Osteoblast (primary cell): ENCODE measurements at places on chromosomes 6 and 20. TPM values are rescaled to one million over a fixed set of nuclear protein-coding genes. Genes with fewer than 3 reads are reported as not detected.
A peak's percentile ranks its signal among the peaks of the same experiment; 100 is the strongest.

ROS1 gene
- 0.59 and 1.4 TPM in 2 replicates for total RNA-seq

DNA sequence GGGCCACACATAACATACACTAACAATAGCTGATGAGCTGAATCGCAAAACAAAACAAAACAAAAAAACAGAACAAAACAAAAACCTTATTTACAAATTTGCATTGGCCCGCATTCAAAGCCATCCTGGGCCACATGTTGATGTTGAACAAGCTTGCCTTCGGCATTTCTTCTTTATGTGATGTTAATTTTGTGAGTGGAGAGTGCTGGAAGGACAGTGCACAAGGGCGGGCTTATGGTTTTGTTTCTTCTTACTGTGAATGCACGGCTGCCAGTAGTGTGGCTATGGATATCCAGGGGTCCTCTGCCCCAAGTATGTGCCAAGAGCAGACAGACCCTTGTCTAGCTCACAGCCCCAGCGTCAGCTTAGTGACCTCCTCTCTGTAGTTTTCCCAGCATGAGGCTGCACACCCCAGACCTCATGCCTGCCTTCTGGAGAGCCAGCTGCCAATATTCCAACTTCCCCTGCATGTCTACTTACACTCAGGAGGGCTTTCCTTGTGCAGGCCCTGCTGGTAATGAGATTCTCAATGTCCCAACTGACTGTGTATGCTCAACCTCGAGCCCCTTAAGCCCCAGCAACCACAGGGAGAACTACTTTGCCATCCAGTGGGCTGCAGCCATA is 24.9 kb downstream of the ZNF292 start:
- no peak for DNase-seq

DNA sequence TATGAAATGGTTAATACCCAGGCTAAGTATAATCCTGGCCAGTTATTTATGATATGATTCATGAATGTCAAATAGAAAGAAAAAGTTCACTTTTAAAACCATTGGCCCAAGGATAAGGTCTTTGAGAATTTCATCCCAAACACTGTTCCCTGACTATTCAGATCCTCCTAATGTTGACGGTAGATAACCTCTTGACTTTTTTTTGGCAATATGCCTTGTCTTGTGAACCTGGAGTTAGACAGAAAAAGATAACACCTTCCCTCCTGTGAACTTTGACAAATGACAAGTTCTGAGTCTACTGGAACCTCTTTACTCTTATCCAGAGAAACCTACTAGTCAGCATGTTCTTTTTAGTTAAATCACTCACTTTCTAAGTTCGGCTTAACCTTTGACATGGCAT is 166.8 kb upstream of the PREP start:
- no peak for DNase-seq

DNA sequence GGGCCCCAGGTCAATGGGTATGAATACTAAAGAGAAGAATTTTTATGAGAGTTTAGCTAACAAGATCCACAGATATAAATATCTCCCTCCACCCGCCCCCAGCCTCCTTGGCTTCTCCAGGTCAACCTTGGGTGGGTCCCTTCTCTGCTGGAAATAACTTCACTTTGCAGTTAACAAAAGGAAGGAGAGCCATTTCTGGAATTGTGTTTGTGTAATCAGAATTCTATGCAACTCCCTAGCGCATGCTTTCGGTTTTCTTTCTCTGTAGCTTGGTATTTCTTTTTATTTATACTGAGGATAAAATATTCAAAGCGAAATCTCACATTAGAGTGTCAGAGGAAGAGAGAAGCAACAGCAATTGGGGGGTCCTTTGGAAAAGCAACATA is 27.1 kb downstream of the RIPOR2 start:
- DNase-seq: peak; percentile 62
